ENCODE measurements at places on chromosomes 1 and 21. TPM values are rescaled to one million over a fixed set of nuclear protein-coding genes. Genes with fewer than 3 reads are reported as not detected.

SERTAD4 gene
- 4.6 TPM for total RNA-seq

GRCh38 chr1:72932025-72932424, 649.7 kb upstream of the NEGR1 start:
- no peak overlapping the region for H3K4me3 ChIP-seq
- no peaks in the 10 kb centered on the region for H3K4me1 ChIP-seq
- no peak for DNase-seq
- no peak overlapping the region for H3K27ac ChIP-seq
- no peaks in the 10 kb centered on the region for H3K27me3 ChIP-seq

DNA sequence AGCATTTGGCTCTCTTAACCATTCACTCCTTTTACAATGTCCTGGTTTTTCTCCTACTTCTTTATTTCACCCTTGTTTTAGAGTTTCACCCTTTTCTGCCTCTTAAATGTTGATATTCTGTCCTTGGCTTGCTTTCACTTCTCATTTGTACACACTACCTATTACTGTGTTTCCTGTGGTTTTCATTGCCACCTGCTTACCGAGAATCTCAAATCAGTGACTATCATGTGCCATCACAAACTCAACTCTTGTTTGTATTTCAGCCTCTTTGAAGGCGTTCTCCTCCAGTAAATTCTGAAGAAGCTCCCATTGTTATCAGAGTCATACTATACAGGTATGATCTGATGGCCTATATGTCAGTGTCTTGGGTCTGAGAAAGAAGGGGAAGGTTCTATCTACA, 65.7 kb downstream of the NPHS2 start:
- H3K36me3 ChIP-seq: no peaks in the 10 kb centered on the region
- DNase-seq: no peak
- H3K27ac ChIP-seq: no peak overlapping the region
- peaks cover 10% of the 10 kb centered on the region for H3K27me3 ChIP-seq
- H3K4me3 ChIP-seq: no peak overlapping the region

GRCh38 chr1:160726114-160726497, 12.9 kb upstream of the SLAMF7 start:
- no peaks in the 10 kb centered on the region for H3K36me3 ChIP-seq
- H3K27me3 ChIP-seq: peaks cover 3% of the 10 kb centered on the region
- no peaks in the 10 kb centered on the region for H3K4me1 ChIP-seq
- H3K4me3 ChIP-seq: no peak overlapping the region

DNA sequence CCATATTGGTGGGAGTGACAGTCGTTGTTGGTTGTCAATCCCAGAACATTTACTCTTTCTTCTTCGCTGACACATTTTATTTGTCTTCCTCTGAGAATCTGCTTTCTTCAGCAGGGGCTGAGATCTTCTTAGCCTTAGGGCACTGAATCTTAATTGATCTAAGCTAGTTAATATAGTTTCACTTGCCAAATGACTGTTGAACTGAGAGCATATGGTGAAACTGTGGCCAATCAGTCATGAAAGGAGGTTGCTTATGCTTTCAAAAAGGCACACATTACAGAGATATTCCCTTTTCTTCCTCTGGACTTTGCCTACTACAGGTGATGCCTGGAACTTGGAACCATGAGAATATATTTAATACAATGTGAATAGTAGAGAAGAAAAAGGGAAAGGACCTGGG, 60.0 kb upstream of the KIAA0040 start:
- no peak overlapping the region for H3K4me3 ChIP-seq
- H3K27ac ChIP-seq: no peak overlapping the region
- no peaks in the 10 kb centered on the region for H3K4me1 ChIP-seq

SPATA45 gene
- total RNA-seq: not detected

GRCh38 chr1:175062858-175063257, 4.8 kb upstream of the TNN start:
- H3K27ac ChIP-seq: no peak overlapping the region
- peaks cover 8% of the 10 kb centered on the region for H3K27me3 ChIP-seq
- H3K36me3 ChIP-seq: no peaks in the 10 kb centered on the region

GRCh38 chr1:230864441-230864840, 3.9 kb downstream of the C1orf198 start:
- H3K27ac ChIP-seq: peak overlapping the region; percentile 40
- peaks cover 46% of the 10 kb centered on the region for H3K4me1 ChIP-seq
- H3K36me3 ChIP-seq: peaks cover 21% of the 10 kb centered on the region
- no peak for DNase-seq
- H3K27me3 ChIP-seq: no peaks in the 10 kb centered on the region

DNA sequence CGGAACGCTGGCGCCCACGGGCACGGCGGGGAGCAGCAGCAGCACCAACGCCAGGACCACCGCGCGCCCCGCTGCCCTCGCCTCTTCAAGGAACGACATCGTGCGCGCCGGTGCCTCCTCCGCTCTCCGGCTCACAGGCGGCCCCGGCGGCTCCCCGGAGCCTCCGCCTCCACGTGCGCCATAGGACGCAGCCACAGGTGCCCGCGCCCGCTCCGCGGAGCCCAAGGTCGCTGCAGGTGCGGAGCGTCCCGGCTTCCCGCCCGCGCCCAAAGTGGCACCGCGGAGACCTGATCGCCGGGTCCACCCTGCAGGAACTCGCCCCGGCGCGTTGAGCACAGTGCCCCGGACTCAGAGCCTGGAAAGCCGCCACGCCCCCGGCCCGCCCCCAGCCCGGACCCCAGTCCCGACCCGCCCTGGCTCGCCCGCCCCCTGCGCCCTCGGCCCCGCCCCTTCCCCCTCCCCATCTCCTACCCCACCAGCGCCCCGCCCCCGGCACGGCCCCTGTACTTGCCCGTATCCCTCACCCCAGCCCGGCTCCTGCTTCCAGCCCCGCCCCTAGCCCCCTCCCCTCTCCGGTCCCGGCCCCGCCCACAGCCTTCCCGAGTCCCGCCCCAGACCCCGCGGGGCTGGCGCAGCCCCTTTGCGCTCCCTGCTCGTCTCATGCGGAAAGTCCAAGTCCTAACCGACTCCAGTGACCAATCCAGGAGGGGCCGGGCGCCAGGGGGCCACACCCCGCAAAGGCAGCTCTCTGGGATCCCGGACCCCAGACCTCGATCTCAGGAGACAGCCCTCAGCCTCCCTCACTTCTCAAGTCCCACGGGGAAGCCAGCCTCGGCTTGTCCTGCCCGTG, at the start of gene MEGF6:
MEGF6 (minus strand) TSS at position 339 of the 850 bp plus-strand sequence; CDS start at position 99, 240 bp downstream.
- peak; percentile 95 for DNase-seq
- H3K4me3 ChIP-seq: peak within 1 kb of the TSS; percentile 92
- peaks cover 32% of the 10 kb centered on the region for H3K4me1 ChIP-seq
- H3K36me3 ChIP-seq: no peaks in the 10 kb centered on the region
- peaks cover 10% of the 10 kb centered on the region for H3K27me3 ChIP-seq

DNA sequence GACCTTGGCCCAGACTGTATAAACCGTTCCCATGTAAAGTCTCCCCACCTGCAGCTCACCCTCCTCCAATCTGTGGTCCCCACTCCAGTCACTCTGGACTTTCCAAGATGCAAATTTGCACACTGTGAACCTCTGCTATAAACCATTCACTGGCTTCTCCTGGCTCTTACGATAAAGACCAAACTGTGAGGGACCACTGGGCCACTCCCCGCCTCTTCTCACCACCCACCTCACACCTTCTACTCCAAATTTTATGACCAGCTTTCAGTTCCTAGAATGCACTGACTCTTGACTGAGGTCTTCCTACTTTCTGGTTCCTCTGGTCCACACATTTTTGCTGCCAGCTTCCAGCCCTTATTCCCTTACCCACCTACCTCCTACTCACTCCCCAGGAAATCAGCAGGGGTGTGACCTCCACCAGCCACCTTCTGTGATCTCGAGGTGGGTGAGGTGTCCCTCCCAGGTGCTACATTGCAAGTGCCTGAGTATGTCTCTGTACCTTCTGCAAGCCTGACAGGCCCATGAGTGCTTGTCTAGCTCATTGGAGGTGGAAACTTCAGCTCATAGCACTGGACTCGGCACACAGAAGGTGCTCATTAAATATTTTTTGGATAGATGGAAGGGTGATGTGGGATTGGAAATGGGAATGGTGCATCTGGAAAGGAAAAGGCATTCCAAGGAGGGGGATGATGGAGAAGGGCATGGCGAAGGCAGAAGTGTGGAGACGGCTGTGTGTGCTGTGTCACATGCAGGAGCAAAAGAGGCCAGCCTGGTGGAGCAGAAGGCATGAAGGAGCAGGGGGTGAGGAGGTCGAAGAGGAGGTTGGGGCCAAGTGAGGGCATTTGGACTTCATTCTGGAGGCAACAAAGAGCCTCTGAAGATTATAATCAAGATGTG, 15.6 kb upstream of the CSF1 start:
- H3K27ac ChIP-seq: no peak overlapping the region
- H3K36me3 ChIP-seq: no peaks in the 10 kb centered on the region
- H3K27me3 ChIP-seq: peaks cover 5% of the 10 kb centered on the region
- DNase-seq: no peak
- H3K4me3 ChIP-seq: no peak overlapping the region

- H3K27me3 ChIP-seq: no peaks in the 10 kb centered on the region
- H3K4me3 ChIP-seq: no peak overlapping the region
- no peak for DNase-seq
- H3K27ac ChIP-seq: no peak overlapping the region
- no peaks in the 10 kb centered on the region for H3K4me1 ChIP-seq
Observed at GRCh38 chr1:84972377-84972987, 24.4 kb downstream of the MCOLN2 start.

SCMH1 gene
- total RNA-seq: 36.7 TPM

MRPL24 gene
- total RNA-seq: 58.6 TPM

DNA sequence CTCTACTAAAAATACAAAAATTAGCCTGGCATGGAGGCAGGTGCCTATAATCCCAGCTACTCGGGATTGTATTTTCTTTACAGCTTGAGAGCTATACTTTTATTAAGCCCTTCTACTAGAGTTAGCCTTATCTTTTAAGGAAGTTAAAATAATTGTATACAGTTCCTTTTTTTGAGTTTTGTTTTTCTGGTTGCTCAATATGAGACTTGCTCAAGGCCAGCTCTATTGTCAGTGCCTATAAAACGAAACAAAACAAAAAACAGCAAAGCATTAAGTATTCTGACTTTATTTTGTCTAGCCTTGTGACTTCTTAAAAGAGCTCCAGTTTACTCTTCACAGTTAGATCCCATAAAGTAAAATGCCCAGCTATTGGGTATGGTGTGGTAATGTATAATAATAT, 17.2 kb downstream of the PKN2 start:
- H3K27ac ChIP-seq: no peak overlapping the region
- no peak overlapping the region for H3K4me3 ChIP-seq
- H3K36me3 ChIP-seq: peaks cover 15% of the 10 kb centered on the region
- no peak for DNase-seq

GRCh38 chr1:53737648-53738204, 1.2 kb downstream of the GLIS1 start:
- DNase-seq: no peak
- H3K36me3 ChIP-seq: peaks cover under 1% of the 10 kb centered on the region
- H3K4me3 ChIP-seq: peak overlapping the region; percentile 78
- peaks cover 36% of the 10 kb centered on the region for H3K4me1 ChIP-seq
- H3K27me3 ChIP-seq: peaks cover 77% of the 10 kb centered on the region
- H3K27ac ChIP-seq: no peak overlapping the region
